ENCODE measurements at places on chromosomes 5 and 9.

DNA sequence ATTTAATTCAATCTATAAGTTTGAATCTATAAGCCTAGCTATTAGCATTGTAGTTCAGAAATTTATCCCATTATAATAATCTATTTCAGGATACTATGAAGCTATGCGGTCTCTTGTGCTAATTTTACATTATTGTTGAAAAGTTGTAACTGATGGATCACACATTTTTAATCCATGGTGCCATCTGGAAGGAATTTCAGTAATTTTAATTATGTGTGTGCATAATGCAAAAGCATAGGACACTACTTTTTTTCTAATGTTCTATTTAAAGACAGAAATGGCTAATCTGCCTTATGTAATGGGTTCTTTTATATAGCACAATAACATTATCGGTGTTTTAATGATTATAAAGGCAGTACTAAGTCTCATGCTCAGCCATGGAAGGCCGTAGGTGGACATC lies 90.6 kb downstream of the HOMER1 start:
- no peak for DNase-seq

GRCh38 chr5:66717455-66718373 lies 121.5 kb downstream of the MAST4 start:
- no peak for DNase-seq

DNA sequence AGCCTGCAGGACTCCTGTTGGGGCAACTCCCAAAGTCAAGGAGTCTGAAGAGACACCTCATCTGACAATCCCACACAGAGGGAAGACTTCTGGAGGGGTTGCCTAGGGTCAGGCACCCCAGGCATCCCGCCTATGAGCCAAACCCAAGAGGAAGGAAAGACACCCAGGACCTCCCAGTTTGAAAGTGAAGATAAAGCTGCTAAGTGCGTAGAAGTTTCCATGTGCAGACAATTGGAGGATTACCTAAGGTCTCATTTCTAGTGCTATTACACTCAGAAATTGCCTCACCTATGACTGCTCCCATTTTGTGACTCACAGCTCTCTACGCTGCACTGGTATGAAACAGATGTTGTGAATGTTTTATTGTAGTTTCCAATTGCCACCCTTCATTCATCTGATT lies 322.9 kb downstream of the SLIT3 start:
- no peak for DNase-seq

GRCh38 chr5:14531668-14532067 lies 49.9 kb upstream of the OTULINL start:
- no peak for DNase-seq

DNA sequence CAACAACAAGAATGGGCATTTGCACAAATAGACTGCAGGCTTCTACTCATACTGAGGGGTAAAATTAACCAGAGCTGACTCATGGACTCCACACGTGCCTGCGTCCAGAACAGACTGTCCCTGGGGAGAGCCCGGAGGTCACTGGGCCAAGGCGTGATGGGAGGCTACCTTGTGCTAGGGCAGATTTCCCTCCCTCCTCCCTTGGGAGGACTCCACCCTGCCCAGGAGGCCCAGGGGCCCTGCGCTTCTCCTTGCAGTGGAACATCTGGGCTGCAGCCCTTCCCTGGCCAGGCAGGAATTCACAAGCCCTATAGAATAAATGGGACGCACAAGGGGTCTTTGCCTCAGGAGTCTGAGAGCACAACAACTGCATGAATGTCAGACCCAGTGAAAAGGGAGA lies 35.6 kb downstream of the IRX2 start:
- DNase-seq: no peak

DNA sequence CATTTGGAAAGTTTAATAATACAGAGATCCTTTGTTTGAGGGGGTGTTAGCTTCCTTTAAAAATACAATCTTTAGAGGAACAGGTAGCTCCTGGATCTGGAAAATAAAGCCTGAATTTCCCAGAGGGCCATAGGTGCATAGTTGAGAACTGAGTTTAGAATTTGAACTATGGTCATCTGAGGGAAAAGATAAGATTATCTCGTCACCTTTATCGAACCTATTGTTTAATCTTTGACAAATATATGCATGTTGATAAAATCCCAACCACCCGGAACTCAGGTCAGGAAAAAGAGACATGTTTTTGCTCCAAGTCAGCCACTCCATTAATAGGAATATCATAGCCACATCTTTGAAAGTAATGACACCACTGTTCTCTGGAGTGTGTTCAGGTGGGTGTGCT lies 91.7 kb upstream of the FAM169A start:
- DNase-seq: no peak

DNA sequence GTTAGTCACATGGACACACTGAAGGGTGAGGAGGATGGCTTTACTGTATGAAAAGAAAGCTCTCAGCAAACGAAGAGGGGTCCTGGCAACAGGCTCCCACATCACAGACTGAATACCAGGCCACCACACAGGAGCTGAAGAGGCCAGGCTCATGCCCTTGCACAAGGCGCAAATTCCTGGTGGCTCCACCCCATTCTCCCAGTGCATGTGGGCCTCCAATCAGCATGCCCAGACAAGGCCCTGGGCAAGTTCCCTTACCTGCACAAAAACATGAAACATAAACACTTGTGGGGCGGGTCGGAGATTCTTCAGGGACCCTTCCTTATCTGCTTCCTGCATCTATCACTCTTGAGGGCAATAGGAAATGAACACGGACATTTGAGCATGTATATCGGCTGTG lies 935.8 kb upstream of the EDIL3 start:
- DNase-seq: no peak

DNA sequence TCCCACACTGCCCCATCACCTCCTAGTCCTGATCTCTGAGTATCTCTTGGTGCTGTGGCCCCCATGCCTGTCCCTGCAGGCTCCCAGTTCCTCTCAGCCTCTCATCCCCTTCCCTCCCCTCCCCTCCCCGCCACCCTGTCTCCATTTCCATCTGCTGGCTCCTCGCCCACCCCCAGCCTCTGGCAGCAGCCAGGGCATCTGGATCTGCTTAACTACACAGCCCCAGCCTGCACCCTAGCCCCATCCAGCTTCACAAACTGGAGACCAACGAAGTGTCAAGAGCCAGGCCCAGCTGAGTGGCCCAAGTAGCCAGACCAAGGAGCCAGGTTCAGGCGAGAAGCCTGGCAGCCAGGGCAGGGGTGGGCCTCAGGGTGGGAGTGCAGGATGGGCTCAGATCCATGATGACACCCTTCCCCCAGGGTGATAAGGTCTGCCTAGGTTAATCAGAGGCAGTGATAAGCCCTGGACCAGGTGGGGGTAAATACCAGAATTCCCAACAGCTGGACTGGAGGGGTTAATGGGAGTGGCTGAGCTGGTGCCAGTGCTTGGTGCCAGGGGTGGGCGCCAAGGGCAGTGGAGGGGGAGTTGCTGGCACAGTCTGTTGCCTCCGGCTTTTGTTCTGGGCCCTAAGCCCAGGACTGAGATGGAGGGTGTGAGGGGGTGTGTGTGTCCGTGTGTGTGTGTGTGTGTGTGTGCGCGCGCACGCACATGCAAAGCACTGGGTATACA lies 2.5 kb downstream of the IL11RA start:
- no peak for DNase-seq

All from hematopoietic multipotent progenitor cell treated with erythropoietin and hydrocortisone succinate and interleukin-3 and kit ligand, for 8 days (in vitro differentiated cells).